ENCODE measurements at places on chromosomes 2 and 18.

GRCh38 chr2:240401308-240401707 is 34.2 kb upstream of the GPC1 start:
- DNase-seq, result no peak

- no peak for DNase-seq
These were observed 278.2 kb upstream of the COL3A1 start for GRCh38 chr2:188695953-188696352.

- DNase-seq, result no peak
These were observed 58.7 kb upstream of the CELF4 start for GRCh38 chr18:37624318-37624717.

GRCh38 chr2:39432701-39433100 is 4.4 kb downstream of the MAP4K3 start:
- DNase-seq, result no peak

DNA sequence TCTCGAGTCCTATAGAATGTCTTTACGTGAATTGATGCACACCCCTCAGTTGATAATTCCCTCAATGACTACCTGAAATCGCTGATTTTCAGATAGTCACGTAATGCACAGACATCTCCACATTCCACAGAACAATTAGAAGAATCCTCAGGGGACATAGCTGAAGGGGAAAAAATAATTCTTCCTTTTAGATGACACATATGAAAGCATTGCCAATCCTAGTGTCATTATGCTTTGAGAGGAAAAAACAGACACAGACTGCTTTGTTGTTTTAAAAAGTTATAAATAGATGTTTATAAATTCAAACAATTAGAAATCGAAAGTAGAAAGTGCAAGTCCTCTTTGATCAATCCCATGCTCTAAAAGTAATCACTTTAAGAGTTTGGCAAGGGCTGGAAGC is 100.6 kb upstream of the FN1 start:
- no peak for DNase-seq

- no peak for DNase-seq
These were observed 43.9 kb upstream of the STPG4 start for GRCh38 chr2:47198985-47199451.

- peak; percentile 6 for DNase-seq
These were observed 88.8 kb upstream of the ASB18 start for GRCh38 chr2:236352761-236353593.

GRCh38 chr18:28078849-28079248 is 98.1 kb downstream of the CDH2 start:
- no peak for DNase-seq

GRCh38 chr2:142082368-142082767 is 48.4 kb downstream of the LRP1B start:
- no peak for DNase-seq

- no peak for DNase-seq
These were observed 242.7 kb upstream of the ZSWIM2 start for GRCh38 chr2:187091664-187092063.

DNA sequence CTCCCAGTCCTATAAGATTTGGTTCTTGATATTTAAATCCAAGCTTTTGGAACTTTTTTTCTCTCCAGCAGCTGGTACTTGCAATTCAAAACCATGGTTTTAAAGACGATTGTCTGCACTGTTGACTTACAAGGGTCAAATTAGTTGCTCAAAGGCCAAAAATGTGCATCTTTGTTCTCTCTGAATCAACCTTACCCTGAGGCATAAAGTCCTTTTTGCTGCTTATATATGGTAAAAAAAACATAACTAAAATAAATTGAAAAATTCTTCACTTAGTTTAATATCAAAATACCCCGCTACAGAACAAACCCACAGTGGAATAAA is 592.7 kb downstream of the XIRP2 start:
- no peak for DNase-seq

GRCh38 chr2:200781616-200782015 is 30.1 kb upstream of the BZW1 start:
- DNase-seq, result no peak

- DNase-seq, result no peak
These were observed 891 bp downstream of the CAB39 start for GRCh38 chr2:230713331-230714135.

GRCh38 chr2:207831584-207832248 is 62.0 kb upstream of the FZD5 start:
- DNase-seq, result no peak

DNA sequence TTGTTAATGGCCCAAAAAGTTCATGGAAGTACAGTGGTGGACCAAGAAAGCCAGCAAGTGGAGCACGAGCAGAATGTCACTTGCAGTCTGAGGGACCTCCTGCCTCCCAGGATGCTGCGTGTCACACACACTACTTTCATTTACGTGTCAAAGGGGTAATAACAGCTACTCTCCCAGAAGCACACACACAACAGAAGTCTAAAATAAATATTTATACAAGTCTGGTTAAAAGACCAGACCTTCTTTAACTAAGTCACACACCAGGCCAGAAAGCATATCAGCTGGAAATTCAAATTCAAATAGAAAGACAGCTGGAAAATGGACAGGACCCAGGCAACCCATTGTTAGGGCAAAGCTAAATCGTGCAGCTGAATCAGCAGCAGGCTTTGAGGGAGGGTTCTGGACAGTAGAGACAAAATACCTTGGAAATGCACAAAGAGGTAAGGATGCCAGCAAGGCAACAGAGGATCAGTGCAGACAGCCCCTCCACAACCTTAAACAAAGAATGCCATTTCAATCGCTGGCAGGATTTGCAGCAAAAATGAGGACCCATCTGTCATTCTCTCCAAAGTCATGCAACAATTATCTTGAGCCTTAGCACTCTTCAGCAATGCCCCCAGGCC is 160.5 kb downstream of the TMEM163 start:
- DNase-seq, result no peak

GRCh38 chr18:51716277-51716676 is 518.8 kb upstream of the MEX3C start:
- DNase-seq, result no peak

DNA sequence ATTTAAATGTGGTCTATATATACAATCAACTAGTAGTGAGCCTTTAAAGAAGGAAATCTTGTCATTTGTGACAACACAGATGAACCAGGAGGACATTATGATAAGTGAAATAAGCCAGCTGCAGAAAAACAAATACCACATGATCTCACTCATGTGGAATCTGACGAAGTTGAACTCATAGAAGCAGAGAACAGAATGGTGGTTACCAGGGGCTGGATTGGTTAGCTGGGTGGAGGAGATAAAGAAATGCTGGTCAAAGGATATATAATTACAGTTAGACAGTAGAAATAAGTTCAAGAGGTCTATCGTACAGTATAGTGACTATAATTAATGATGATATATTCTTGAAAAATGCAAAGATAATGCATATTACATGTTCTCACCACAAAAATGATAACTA is 267.9 kb downstream of the FBXO15 start:
- no peak for DNase-seq

GRCh38 chr2:23091900-23092299 is 293.1 kb upstream of the KLHL29 start:
- no peak for DNase-seq

GRCh38 chr2:165682546-165682945 is 111.5 kb downstream of the GALNT3 start:
- no peak for DNase-seq

DNA sequence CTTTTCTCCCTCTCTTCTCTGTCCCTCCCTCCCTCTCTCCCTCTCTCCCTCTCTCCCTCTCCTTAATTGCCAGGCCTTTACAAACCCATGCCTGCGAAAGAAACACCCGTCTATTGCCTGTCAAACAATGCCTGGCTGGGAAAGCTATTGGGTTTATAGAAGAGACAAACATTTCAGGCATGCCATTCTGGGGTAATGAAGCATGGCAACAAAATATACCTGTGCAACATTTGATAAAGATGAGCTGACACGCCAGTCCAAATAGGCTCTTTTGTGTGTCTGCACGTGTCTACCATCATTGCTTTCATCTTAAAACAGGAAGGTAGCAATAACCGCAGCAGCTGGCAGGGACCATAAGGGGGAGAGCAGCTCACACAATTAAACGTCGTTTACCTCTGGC is 282.1 kb downstream of the ZNF516 start:
- peak; percentile 88 for DNase-seq

DNA sequence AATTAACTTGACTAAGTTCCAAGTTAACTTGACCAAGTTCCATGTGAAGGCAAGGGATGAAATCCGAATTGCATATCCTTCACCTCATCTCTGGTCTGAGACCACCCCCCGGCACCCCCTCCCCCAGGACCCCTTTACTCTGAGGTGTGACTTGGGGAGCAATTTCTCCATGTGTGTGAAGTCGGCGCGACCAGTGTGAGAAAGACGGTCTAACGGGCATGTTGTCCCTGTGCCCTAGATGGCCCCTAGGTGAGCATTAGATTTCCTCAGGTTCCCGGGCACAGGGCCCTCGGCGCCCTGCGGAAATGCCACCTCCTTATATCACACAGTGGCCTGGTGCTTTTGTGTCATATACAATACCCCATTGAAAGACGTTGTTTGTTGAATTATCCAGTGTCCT is 137.1 kb downstream of the CTIF start:
- no peak for DNase-seq

GRCh38 chr18:1002653-1003178 is 98.0 kb downstream of the ADCYAP1 start:
- no peak for DNase-seq

DNA sequence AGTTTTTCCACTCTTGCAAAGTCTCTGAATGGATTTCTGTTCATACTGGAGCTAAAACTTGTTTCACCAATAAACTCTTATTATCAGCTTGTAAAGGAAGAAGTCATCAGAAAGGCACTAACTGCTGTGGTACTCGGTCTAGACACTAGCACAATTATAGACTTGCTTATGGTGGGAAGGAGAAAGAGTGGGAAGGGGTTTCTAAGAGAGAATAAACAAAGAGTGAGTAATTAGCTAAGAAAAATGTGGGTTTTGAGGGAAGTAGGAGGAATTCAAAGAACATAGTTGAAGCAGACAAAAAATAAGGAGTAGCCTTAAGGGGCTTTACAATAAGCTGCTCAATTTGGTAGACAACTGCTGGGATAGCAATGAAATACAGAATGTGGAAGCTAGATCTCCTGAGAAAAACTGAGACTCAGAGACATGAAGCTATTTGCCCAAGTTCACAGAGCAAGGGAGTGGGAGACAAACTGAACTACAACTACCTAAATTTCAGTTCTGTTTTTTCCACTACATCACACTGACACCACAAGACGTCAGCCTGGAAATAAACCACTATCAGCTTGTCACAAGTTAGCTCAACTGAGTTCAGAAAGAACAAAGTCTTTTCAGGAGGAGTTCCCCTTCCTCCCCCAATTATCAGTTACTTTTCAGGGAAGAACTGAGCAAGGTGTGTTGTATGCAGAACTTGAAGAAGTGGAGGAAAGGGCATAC is 59.7 kb downstream of the MAP4K3 start:
- DNase-seq, result no peak

GRCh38 chr2:39703181-39703872 is 37.6 kb downstream of the TMEM178A start:
- DNase-seq, result no peak

GRCh38 chr2:21269382-21269781 is 145.6 kb downstream of the TDRD15 start:
- no peak for DNase-seq

DNA sequence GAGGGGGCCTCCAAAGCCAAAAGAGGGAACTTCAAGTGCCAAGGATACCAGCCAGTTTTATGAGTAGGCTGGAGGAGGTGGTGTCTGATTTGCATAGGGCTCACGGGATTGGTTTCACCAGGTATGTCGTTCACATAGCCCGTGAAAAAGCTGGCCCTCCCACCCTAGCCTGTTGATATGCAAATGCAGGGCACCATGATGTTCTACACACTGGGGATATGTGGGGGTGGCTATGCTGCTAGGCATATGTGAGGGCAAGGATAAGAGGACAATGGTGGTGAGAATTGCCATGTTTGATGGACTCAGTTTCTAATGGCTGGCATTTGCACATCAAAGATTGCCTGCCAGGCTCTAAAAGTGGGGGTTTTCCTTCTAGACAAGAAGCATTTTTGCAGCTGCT is 378.6 kb downstream of the DPP10 start:
- DNase-seq, result no peak

- no peak for DNase-seq
These were observed 62.3 kb upstream of the MYO3B start for GRCh38 chr2:170115501-170116229.

GRCh38 chr2:4188561-4188960 is 485.2 kb downstream of the DCDC2C start:
- no peak for DNase-seq
